Right ventricle myocardium inferior (tissue), 1 donor: ENCODE measurements at places on chromosomes 6 and 20. TPM values are rescaled to one million over a fixed set of nuclear protein-coding genes. Genes with fewer than 3 reads are reported as not detected.

DNA sequence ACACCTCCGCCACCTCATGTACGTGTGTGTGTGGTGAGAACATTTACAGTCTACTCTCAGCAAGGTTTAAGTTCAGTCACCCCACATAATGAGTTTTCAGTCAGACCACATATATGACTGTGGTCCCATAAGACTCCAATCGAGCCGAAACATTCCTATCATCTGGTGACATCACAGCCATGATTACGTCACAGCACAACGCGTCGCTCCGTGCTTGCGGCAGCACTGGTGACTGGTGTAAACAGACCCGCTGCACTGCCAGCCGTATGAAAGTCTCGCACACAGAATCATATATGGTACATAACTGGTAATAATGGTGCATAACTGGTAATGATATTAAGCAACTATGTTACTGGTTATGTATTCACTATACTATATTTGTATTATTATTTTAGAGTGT, 150.7 kb downstream of the DLL1 start:
- DNase-seq, result no peak

DNA sequence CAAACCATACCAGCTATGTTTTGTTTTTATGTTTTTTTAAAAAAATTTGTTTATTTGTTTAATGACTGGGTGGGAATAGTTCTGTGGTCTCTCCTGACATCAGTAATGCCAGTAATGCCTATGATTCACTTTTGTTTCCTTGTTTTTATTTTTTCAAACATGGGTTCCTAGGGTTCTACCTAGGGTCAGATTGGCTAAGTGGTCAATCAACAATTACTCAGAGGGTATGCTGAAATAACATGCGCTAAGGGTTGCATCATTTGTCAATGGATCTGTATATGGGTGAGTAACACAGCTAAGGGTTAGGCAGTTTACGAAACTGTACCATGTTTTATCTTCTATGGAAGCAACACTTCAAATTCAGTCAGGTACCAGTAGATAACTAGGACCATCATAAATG, 583.8 kb upstream of the GJE1 start:
- no peak for DNase-seq

DNA sequence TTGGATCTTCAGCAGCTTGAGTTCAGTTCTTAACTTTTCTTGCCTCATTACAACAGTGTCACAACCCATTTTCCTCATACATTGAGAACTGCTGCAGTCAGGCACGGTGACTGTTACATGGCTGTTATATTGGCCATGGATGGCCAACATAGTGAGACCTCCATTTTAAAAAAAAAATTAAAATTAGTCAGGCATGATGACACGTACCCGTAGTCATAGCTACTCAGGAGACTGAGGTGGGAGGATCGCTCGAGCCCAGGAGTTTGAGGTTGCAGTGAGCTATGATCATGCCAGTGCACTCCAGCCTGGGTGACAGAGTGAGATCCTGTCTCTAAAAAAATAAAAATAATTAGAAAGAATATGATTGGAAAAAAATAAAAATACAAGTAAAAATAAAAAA, 9.9 kb upstream of the MMP24 start:
- DNase-seq, result no peak

DNA sequence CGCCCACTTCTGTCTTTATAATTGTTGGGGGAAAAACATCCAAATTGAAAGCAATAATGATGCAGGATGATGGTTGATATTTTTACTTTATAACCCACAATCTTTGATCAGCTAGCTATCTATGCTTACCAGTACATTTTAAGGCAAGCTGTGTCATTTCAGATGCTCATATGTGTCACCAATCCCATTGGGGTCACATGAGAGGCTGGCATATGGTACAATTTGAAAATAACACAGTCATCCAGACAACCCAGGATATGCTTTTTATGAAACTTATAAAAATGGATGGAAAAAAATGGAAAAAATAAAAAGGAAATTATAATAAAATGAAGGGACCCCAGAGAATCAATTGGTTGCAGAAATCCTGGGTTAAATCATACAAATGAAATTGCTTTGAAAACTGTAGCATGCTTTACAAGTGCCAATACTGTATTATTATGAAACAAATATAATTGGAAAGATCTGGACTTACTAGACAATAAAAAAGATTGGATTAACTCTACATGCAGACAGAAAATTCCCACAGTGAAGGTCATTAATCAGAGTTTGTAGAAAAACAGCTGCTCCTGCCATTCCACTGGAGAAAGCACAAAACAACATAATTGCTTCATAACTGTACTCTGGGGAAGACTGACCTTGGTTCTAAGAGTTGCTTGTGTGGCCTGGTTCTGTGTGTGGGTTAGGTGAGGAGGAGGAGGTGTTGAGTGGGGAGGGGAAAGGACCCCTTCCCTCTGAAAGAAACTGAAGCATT, 13.3 kb upstream of the PRIM2 start:
- DNase-seq, result no peak

DNA sequence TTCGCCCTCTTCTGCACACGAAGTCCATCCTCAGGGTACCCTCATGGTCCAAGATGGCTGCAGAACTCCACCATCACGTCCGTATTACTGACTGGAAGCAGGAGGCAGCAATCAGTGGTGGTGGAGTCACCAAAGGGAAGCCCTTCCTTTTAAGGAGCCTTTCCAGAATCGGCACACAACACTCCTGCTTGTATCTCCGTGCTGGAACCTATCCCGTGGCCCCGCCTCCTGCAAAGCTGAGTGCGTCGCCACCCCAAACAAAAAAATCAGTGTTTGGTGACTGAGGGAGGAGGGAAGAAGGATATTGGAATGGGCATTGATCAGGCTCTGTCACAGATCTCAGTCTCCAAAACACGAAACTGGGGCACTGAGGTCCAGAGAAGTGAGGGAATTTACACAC, 5.8 kb upstream of the CCN5 start:
- no peak for DNase-seq

GRCh38 chr6:109081516-109082187, 13.0 kb downstream of the SESN1 start:
- no peak for DNase-seq

- DNase-seq, result no peak
Observed at GRCh38 chr6:44733868-44734267, 346.4 kb downstream of the CDC5L start.

GRCh38 chr20:4017051-4017712, 1.8 kb upstream of the RNF24 start:
- no peak for DNase-seq

DNA sequence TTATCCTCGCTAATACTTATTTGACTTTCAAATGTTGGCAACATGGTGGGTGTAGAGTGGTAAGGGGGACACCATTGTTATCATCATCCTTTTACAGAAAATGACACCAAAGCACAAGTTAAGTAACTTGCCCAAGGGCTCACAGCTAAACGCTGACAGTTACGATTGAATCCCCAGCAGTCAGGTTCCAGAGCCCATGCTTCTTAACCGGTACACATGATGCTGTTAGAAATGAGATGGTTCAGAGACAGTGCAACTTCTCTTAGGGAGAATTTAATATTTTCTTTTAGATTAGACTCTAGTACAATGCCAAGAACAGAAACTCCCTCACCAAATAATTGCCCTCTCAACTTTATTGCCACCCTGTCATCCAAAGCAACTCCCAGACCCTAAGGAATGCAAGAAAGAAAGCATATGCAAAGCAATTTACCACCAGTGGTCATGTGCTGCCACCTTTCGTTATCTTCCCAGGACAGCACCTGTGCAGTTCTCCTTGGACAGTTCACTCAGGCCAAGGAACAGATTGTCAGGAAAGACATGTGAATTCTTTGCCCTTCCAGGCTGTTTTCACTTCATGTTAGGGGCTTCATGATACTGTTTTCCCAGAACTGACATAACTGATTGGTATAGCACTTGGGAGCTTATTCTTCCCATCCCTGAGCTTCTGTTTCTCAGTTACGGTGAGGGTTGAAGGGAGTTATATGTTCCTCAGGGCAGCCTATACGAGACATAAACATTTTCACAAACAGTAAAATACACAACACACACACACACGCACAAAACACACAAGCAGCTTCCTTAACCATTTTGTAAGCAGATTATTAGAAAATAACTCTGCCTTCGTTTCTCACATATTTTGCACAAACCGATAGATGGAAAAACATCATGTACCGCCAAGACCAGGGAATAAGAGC, 5.1 kb downstream of the HLA-DMA start:
- no peak for DNase-seq

DNA sequence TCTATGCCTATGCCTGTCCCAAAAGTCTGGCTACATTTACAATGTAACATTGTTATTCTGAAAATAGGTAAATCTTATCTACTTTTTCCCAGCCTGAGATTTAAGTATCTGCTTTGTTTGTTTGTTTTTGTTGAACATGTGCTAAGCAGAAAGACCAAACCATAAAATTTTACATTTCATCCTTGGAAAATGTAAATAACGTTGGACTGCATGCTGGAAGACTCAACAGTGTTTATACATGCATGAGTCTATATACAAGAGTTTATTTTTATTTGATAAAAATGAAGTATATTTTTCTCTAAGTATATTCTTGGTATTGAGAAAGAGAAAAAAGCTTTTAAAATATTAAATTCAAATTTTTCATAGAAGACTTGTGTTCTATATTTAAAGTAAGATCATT, 12.1 kb upstream of the PDE10A start:
- no peak for DNase-seq

GRCh38 chr6:3058957-3059356, 9.3 kb upstream of the RIPK1 start:
- DNase-seq, result no peak

DNA sequence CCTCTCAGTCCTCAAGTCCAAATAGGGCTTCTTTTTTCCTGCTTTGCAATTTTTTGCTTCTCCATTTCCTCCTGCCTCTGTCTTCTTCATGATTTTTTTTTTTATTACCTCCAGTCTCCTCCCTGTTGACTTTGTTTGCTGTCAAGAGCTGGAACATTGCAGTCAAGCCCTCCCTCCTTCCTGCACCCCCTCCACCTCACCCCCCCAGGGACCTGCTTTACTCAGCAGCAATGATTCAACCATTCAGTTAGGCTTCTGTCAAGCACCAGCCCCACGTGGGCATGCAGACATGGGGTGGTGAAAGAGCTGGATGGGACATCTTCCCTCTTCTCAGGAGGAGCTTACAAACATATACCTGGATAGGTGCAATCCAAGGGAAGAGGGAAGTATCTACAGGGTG, 142.4 kb downstream of the LRFN2 start:
- no peak for DNase-seq

DNA sequence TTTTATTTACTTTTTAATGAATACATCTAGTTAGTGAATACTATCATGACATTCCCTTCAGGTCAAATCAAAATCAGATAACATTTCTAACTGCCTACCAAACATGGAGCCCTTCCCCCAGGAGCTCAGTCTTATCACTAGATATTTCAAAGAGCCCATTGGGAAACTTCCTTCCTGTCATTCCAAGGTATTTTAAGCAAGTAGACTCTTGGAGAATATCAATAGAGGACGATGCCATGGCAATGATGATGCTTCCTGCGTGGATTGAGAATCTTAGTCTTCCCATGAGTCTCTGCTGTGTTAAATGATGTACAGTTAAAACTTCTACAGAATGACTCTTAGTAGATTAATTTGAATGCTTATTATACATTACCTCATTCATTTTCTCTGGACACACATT, 384.9 kb downstream of the CENPW start:
- no peak for DNase-seq

GRCh38 chr6:111606620-111607115, 990 bp upstream of the TRAF3IP2 start:
- DNase-seq, result no peak

DNA sequence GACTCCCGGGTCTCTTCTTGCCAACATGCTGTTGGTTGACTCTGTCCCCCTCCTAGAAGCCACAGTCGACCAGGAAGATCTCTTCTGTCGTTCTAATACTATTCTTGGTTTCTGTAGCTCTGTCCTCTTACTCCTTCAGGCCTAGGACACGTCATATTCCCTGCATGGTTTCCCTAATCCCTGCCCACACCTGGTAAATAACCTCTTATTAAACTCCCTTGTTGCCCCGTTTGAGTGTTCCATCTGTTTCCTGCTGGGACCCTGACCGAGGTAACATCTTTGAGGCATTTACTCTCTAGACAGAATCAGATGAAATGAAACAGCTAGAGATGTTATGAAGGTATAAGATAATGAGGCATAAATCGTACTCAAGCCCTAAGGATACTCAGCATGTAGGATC, 68.1 kb downstream of the PLCB4 start:
- DNase-seq, result no peak

DNA sequence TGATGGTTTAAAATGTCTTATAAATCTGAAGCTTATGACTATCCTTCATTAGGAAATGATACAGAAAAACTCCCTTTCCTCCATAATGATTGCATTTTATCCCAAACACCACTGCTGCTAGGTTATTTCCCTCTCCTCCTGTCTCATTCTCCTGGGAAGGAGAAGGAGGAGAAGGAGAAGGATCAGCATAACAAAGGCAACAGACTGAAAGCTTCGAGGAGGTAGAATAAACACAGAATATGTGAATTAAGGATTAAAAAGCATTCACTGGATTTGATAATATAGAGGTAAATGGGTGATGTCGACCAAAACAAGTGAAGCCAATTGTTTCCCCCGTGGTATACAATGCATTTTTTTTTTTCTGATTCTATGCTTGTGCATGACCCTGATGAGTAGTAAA, 82.0 kb downstream of the WASF1 start:
- no peak for DNase-seq

GRCh38 chr20:32291166-32291565, 13.7 kb downstream of the KIF3B start:
- no peak for DNase-seq

DNA sequence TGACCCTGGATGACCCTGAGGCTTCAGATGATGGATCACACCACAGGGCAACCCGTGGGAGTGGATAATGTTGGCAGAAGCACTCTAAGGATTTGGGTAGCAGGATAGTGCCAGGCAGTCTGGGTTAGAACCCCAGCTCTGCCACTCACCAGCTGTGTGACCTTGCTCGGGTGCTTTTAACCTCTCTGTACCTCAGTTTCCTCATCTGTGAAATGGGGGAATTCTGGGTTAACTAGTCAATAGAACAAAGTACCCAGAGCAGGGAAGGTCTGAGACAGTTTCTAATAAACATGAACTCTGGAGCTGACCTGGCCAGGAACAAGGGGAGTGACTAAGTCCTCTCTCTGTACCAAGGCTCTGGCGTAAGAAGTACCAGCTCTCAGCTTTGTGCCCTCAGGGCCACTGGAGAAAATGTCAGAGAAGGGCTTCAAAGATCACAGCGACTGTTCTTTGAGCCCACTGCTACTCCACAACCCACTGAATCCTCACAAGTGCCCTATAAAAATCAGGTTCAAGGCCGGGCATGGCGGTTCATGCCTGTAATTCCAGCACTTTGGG, 14.7 kb upstream of the NOL4L start:
- DNase-seq, result no peak

Gene MUC21
- total RNA-seq, result not detected

Gene TBPL1
- 14.5 TPM for total RNA-seq

Gene HLA-DRA
- total RNA-seq, result 99.2 TPM

Gene PRRT1
- 0.46 TPM for total RNA-seq

Gene C20orf141
- not detected for total RNA-seq

Gene BEND6
- 0.30 TPM for total RNA-seq

Gene MBOAT1
- 5.3 TPM for total RNA-seq

Gene BMP7
- total RNA-seq, result 27.2 TPM

Gene HCRTR2
- total RNA-seq, result not detected

Gene RHAG
- 0.76 TPM for total RNA-seq

Gene SAPCD1
- total RNA-seq, result 0.57 TPM

Gene FOXP4
- total RNA-seq, result 13.9 TPM
